ENCODE measurements at places on chromosomes 3 and 15. TPM values are rescaled to one million over a fixed set of nuclear protein-coding genes. Genes with fewer than 3 reads are reported as not detected.

DNA sequence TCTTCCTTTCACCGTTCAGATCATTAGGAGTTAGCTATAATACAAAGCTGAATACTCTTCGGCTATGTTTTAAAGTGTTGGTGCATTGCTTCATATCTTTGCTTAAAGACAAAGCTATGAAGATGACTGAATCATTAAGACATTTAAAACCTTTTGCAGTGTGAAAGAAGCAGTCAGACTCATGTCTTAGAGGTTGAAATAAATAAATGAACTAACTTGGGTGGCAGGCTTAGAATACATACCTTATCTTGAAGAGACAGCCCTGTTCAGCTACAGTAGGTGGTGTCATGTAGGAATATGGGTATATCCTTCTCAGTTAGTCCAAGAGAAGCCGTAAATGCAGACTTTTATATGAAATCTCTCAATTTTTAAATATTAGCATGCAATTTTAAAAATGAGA, 63.4 kb downstream of the OPA1 start:
- DNase-seq = no peak

DNA sequence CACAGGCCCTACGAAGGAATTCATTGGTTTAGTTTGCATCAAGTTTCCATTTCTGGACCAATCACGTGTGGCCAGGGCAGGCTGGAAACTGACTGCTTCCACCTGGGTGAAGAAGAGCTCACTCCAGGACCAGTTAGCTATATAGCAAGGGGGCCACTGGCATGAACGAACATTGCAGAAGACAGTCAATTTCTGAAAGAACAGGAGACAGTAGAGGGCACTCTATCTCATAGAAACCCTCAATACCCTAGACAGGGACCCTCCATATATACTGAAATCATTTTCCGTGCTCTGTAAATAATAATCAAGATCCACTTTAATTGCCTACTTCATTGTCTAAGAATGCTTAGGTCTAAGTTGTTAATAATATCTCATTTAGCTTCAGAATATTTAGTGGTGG, 215.6 kb downstream of the CADPS start:
- DNase-seq = peak; percentile 64

The PTPRG gene
- 0.47 TPM for total RNA-seq

DNA sequence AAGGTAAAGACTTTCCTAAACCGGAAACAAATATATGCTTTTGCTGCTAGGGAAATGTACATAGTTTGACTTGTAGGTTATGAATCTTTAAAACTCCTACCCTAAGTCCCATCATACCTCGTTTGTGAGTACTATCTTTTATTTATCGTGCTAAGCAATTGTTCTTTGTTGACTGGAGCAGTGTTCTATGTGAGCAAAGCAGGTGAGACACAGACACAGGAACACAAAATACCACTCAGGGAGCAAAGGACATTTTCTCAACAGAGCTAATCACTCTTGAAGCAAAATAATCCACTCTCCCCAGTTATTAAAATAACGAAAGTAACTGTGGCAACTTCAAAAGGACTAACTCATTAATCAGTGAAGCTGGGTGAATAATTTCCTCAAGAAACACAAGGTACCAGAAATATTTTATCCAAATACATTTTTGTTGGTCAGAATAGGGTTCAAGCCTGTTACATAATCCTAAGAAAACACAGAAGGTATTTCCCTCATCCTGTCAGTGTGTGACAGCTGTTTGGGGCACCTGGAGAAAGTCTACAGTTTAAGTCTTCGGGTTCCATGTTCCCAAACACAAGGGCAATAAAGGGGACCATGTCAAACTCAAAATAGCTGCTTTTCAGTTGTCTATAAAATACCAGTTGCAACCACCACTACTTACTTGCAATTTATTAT, 407.7 kb downstream of the FOXP1 start:
- no peak for DNase-seq

GRCh38 chr15:60758961-60759729, 280.2 kb upstream of the ICE2 start:
- DNase-seq = no peak
